Prostate gland (tissue), 2 donors: ENCODE measurements at places on chromosomes 6 and 20.

- DNase-seq: no peak
Observed at GRCh38 chr6:33861722-33862121, 57.9 kb upstream of the MLN start.

DNA sequence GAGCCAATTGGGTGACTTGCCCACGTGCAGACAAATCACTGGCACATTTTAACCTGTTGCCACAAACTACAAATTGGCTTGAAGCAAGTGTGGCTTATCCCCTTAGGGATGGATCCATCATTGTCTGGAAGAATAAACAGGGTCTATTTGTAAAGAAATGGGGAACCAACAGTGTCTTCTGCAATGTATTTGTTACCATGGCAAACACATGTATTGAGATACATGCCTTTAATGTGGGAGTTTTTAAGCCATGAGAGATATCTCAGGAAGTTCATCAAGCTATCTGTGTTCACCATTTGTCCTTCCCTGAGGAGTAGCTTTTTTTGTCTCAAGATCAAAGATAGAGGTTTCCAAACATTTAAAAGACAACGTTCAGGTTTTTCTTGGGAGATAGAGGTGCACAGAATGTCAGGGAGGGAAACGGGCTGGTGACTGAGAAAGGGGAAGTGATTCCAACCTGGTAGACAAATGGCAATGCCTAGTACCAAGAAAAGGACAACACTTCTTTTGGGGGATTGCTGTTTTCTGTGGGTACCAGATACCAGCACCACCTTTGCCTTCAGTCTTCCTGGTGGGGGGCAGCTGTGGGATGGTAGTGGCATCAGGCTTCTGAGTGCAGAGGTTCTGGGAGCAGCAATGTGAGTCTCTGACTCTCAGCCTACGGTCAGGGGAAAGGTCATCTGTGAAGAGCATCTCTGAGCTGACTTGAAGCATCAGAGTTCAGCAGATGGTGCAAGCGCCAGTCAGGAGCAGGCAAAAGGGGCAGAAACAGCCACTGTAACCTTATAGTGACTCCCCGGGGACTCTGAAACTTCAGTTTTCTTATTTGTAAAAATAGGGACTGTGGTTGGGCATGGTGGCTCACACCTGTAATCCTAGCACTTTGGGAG lies 20.1 kb upstream of the BCAS1 start:
- DNase-seq: no peak

- DNase-seq: no peak
Observed at GRCh38 chr6:108730635-108731515, 117.3 kb upstream of the ARMC2 start.

GRCh38 chr6:134813146-134813545 lies 136.8 kb downstream of the ALDH8A1 start:
- no peak for DNase-seq

DNA sequence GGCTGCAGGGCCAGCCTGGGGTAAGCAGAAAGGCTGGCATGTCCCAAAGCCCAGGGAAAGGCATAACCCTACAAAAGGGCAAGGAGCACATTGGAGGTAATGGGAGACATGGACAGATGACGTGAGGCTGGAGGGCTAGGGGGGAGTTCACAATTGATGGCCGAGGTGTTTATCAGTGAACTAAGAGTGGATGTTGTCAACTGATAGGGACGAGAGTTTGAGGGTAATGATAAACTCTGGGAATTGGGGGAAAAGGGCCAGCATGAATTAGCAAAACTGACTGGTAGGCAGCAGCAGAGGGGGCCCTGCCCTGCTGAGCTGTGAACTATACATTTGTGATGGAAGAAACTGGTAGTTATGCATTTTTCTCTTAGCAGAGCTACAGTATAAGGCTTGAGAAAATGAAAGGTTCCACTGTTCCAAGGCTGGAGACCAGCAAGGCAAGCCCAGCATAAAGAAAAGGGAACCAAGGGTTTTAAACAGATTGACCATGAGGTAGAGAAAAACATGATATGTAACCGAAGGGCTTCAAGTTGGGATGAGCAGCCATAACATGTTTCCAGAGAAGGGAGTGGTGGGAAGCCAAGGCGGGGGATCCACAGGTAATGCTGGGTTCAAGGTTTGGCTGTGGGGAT lies 98.1 kb upstream of the MLN start:
- no peak for DNase-seq

DNA sequence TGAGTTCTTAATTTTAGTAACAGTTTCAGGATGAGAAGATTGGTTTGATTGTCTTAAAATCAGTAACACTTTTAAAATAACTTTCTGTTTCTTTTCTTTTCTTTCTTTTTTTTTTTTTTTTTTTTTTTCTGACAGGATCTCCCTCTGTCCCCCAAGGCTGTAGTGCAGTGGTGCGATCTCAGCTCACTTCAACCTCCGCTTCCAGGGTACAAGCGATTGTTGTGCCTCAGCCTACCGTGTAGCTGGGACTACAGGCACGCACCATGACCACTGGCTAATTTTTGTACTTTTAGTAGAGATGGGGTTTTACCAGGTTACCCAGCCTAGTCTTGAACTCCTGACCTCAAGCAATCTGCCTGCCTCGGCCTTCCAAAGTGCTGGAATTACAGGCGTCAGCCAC lies 33.7 kb upstream of the KCNQ5 start:
- DNase-seq: no peak

DNA sequence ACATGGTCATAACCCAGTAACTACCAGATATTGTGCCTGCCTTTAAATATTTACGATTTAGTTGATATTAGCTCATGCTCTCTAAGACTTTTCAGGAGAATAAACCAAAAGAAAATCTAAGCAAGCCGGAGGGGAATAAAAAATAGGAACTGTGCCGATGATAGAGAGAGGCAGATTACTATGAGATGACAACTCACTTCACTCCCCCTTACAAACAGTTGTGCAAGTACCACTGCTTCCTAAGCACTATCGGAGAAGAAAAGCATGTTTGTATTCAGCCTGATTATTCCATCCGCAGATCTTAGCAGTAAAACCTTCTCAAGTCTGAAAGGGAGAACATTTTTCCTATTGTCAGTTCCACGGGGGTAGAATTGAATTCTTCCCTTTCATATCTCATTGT lies 294.4 kb downstream of the KCNQ5 start:
- no peak for DNase-seq

- DNase-seq: no peak
Observed at GRCh38 chr6:79818471-79818870, 128.9 kb downstream of the ELOVL4 start.

DNA sequence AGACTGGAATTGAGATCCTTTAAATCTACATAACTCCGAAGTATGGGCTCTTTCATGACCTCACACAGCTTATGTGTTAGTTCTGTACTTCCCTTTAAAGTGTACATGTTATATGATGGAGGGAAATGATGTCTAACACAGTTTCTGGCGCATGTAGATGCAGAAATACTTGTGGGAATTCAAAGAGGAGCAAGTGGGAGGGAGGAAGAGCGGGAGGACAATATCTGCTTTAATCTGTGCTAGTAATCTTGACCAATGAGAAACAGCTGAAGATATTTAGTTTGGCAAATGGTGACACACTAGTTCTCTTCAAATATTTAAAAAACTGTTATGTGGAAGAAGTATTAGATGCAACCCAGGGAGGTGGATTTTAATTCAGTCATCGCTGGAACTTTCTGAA lies 62.9 kb upstream of the PLEKHG1 start:
- DNase-seq: no peak

GRCh38 chr6:108200631-108201030 lies 34.8 kb downstream of the NR2E1 start:
- DNase-seq: no peak

GRCh38 chr6:28634761-28635546 lies 109.3 kb downstream of the GPX5 start:
- DNase-seq: no peak

- no peak for DNase-seq
Observed at GRCh38 chr6:8157839-8158238, 55.5 kb upstream of the EEF1E1 start.

DNA sequence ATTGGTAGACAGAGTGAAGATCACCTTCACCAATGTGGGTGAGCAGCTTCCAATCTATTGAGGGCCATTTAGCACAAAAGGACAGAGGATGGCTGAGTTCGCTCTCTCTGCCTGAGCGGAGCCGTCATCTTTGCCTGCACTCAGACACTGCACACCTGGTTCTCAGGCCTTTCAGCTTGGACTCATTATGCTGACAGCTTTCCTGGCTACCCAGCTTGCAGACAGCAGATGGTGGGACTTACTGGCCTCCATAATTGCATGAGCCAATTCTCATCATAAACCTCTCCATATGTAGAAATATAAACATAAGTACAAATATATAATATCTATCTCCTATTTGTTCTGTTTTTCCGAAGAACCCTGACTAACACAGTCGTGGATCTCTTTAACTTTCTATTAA lies 13.7 kb downstream of the TBXT start:
- no peak for DNase-seq

- no peak for DNase-seq
Observed at GRCh38 chr20:11755071-11755841, 162.4 kb upstream of the BTBD3 start.

GRCh38 chr6:142297996-142298753 lies 3.6 kb upstream of the ADGRG6 start:
- DNase-seq: no peak
